Urothelium cell line (cell line): ENCODE measurements at places on chromosomes 3 and 15.
A peak's percentile ranks its signal among the peaks of the same experiment; 100 is the strongest.

- no peak for DNase-seq
These were observed 298.3 kb downstream of the LPP start for GRCh38 chr3:188452158-188452772.

DNA sequence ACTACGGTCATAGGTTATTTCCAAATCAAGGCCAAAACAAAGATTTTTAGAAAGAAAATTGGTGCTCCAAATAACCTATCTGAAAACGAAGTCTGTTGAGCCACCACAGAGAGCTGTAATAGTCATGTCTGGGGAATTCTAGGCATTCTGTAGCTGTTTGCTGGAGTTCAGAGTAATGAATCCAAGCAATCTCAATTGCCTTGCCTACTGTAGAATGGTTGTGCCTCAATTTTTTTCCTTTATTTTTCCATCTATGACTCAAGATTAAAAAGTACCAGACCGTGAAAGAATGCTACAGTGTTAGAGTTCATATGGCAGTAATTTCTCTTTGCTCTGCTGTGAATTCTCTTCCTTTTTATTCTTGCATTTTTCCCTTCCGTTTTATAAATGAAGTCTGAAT lies 1007.2 kb upstream of the ALCAM start:
- DNase-seq: peak; percentile 46

DNA sequence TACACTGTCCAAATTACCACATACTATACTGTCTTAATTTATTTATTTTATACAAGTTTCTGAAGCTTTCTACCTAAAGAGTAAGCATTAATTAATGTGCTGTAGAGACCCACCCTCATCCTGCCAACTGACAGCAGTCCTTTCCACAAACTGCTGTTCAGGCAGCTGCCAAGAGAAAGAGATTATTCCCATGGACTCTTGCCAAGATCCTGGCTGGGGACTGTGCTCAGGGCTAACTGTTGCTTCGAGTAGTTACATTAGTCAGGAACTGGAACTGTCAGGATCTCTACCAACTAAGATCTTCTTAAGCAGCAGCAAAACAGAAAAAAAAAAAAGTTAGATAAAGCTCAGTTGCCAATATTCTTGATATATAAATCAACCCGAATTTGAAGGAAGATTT lies 398.8 kb downstream of the MECOM start:
- DNase-seq: peak; percentile 7

GRCh38 chr3:42066516-42067181 lies 24.5 kb upstream of the TRAK1 start:
- DNase-seq: no peak

DNA sequence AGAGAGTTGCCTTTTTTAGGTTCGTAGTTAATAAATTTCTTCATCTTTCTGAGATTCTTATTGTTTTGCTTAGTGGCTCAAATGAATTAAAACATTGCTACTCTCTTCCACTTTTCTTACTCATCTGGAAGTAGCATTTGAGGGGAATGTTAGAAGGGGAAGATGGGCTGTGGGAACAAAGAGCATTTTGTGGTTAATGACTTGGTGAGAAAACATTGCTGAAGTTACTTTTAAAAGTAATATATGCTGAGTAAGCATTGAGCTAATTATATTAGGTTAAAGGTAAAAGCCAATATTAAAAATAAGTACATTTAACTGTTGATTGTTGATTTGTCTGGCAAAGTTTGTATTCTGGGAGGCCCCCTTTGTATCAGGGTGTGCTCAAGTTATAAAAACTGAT lies 5.7 kb downstream of the MORF4L1 start:
- DNase-seq: no peak

DNA sequence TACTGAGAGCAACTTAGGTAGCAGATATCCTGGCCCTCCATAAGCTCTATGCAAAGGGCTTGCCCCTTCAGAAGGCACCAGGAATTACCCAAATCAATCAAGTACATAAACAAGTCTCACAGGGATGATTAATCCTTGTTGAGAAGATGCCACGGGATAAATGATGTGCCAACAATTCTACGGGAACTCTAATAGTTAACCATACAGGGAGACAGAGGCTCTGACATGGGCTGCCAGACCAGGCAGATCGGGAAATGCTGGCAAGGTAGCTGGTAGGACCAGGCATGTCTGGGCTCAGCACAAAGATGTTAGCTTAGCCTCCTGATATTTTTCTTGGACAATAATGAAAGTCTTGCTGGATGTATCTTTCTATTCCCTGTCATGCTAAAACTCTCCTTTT lies 249.3 kb upstream of the THBS1 start:
- no peak for DNase-seq

- no peak for DNase-seq
These were observed 71.4 kb upstream of the ROPN1 start for GRCh38 chr3:124063197-124063909.

- no peak for DNase-seq
These were observed 6.5 kb downstream of the PSMD2 start for GRCh38 chr3:184305577-184305976.

DNA sequence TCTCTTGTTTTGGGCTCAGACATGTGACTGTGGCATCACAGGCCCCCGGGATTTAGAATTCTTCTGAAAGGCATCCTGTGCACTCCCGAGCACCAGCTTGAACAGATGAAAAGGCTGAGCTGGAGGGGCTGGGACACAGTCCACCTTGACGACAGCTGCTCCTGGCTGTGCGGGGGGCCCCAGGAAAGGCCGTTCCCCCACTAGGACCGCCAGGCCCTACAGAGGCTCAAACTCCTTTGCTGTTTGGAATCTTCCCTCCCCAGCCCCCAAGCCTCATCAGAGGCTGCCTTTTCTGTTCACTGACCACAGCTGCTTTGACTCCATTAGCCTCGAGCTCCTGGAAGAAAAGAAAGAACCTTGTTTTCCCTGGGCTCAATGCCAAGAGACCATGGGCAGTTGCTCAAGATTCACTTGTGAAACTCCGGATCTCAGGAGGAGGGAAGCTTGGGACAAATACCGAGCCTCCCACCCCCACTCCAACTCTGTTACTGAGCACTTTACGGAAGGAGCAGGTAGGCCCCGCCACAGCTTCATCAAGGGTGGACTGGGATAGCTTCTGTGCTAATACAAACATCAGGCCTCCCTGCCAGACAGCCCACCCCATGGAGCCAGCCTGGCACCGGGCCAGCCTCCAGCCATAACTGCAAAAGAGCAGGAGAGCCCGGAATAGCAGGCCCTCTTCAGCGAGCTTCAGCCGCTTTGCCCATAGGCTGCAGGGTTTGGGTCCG lies 15.7 kb downstream of the CIDEC start:
- peak; percentile 36 for DNase-seq

DNA sequence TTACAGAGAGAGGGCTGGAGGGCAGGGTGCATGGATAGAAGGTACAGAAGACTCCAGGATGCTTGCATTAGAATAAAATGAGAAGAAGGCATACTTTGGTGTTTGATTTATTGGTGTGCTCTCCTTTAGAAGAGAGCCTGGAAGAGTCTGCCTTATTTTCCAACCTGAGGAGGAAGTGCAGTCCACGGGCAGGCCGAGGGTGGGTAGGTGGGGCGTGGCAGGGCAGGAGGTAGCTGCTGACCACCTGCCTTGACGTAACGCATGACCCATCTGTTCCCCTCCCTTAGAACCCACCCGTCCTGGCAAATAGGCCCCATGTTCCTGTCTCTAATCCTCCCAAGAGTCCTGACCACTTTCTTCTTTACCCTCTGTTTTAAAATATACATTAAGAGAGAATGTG lies 222.3 kb upstream of the LYSMD4 start:
- no peak for DNase-seq
